ENCODE measurements at places on chromosomes 6 and 20.
A peak's percentile ranks its signal among the peaks of the same experiment; 100 is the strongest.

DNA sequence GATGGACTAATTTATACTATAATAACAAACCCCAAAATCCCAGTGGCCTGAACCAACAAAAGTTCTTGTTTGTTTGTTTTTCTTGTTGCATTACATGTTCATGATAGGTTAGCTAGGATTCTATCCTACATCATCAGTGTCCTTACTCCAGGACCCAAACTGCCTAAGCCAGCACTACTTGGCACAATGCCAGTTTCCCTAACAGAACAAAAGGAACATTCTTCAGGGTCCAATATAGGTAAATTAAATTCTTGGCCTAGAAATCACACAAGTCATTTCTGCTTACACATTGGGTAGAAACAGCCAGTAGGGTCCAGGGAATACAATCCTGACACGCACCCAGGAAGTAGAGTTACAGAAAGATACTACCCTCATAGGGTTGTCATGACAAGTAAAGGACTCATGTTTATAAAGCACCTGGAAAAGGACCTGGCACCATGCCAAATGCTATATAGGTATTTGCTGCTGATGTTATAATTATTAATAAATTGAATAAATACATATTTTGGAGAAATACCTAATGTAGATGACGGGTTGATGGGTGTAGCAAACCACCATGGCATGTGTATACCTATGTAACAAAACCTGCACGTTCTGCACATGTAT is 38.8 kb downstream of the RCAN2 start:
- DNase-seq = no peak

GRCh38 chr6:126280287-126280686 is 59.6 kb upstream of the CENPW start:
- no peak for DNase-seq

DNA sequence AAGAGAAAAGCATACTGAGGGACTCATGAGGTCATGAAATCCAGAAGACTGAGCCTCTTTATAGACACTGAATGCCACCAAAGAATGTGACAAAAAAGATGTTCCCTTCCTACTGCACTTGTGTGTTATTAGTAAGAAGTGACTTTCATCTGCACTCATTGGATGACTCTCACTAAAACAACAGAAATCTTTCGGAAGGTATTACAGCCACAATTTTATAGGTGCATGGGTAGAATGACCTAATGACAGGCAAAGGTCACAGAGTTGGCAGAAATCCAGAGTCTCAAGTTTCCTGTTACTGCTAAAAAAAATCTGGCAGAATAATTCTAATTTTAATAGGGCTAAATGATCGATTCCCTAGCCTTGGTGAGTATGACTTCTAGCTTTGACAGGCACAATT is 13.3 kb downstream of the PKHD1 start:
- no peak for DNase-seq

- peak; percentile 53 for DNase-seq
Measured at GRCh38 chr6:195861-196360, 96.4 kb upstream of the DUSP22 start.

GRCh38 chr6:51743999-51744398 is 343.4 kb downstream of the PKHD1 start:
- DNase-seq = no peak

- DNase-seq = no peak
Measured at GRCh38 chr6:166678426-166678825, 51.4 kb upstream of the RPS6KA2 start.

DNA sequence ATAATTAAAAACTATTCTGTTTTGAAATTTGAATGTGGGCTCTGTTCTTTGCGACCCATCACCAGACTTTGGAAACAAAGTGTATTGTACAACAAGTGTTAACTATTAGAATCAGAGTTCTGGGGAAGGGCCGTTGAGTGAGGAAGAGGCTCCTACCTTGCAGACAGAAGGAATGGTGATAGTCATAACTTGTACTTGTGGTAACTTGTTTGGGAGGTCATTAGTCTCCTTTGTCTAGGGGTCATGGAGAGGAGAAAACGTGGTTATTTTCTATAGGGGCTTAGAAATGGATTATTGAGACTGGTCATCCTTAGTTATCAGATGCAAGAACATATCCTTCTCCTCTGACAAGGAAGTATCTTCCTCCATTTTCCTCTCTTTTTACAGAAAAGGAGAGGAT is 174.8 kb downstream of the BMP2 start:
- no peak for DNase-seq

GRCh38 chr6:69456086-69456485 is 340.7 kb downstream of the LMBRD1 start:
- no peak for DNase-seq

GRCh38 chr6:163814494-163815364 is 400.2 kb downstream of the QKI start:
- no peak for DNase-seq

- DNase-seq = no peak
Measured at GRCh38 chr6:74113901-74114300, 417.9 kb downstream of the CD109 start.

DNA sequence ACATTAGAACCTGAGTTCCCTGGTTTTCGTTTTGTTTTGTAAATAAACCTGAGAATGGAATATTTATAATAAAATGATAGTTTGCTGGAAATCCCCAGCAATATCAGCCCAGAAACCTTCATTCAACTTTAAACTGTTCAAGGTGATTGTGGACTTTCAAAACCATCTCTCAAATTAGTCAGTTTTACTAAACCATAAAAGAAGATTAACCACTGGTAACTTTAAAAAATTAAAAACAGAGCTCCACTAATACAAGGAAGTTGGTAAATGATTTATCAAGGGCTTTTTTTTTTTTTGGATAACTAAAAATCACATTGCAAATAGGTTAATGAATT is 10.0 kb downstream of the MBOAT1 start:
- DNase-seq = no peak

GRCh38 chr6:3312604-3313231 is 54.0 kb downstream of the PSMG4 start:
- DNase-seq = no peak

DNA sequence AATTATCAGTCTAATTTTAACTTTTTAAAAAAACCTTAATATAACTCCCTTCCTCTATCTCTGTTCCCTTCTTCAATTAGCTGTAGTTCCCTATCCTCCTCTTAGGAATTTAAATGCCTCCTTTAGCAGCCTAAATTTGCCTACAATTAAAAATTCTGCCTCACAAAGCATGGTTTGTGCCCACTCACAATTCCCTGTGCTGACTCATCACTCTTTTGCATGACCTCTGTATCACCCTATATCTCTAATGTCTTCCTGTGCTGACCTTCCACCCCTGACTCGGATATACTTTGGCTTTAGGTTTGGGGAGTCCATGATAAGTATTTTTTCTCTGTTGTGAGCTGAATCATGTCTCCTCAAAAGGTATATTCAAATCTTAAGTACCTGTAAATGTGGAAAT is 253.6 kb downstream of the RNF144B start:
- no peak for DNase-seq

- DNase-seq = no peak
Measured at GRCh38 chr6:119453242-119454200, 104.0 kb upstream of the MAN1A1 start.

DNA sequence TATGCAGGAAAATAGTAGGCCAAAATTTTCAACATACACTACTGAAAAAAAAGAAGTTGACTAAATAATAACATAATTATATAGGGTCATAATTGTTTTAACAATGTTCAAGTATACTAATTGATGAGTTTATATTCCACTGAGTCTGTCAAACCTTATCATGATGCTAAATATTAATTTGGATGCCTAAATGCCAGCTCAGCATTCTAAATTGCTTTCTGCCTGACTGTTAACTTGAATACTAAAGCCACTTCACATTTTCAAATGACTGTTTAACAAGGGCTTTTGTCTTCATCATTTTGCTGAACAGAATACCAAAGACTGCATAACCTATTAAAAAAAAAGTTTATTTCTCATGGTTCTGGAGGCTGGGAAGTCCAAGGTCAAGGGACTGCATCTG is 232.8 kb downstream of the DOK5 start:
- no peak for DNase-seq

DNA sequence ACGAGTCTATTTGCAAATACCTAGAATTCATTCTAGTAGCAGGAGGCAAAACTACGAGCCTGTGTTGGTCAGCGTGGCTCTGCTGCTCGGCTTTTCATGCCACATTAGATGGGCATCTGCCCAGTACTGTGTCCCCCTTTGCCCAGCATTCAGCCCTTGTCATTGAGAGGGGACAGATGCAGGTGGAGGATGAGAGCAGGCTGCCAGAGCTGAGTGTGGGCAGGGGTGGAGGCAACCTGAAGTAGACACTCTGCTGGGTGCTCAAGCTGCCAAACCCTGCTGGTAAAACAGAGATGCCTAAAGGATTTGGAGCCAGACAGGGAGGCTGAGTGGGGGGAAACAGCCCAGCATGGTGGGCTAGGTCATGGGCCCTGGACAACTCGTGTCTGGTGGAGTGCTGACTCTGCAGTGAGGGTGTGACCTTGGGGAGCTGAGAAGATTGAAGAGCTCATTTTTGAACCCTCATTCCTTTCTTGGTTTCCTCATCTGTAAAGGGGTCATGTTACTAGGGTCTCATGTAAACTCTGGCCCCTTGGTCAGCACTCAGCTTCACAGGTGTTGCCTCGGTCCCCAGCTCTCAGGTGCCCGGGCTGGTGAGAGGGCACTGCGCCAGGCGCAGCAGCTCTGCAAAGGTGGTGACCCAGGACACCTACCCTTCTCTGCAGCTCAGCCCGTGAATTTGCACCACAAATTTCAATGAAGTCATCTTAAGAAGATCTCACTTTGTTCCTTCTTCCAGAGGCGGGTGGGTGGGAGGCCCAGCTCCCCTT is 64.2 kb upstream of the BHLHE23 start:
- DNase-seq = no peak

DNA sequence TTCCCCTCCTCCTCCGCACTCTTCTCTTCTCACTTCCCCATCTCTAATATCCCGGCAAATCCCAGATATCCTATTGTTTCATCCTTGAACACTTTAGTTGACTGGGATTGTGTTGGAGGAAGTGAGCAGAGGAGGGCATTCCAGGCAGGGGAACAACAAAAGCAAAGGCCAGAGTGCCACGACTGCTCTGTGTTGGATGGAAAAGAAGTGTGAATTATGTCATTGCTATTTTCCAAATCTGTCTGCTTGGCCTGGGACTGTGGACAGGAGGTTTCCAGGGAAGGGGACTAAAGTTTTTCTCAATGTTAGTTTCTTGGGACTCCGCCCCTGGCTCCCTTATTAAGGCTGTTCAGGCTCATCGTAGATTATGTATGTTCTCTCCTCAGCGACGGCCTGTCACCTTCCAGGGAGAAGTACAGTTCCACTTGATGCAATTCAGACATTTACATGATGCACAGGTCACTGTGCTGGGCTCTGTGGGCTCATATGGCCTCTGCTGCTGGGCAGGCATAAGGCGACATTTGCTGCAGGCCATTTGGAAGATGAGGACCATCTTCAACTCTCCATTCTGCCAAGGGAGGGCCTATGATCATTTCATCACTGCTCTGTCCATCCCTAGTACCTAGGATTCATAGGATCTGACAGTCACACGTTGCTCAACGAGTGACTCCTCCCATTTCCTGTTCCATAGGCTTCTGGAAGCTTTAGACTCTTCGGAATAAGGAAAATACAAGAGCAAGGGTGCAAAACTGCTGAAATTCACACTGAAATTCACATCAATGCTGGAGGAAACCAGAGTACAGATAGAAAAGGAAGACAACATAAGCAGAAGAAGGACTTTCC is 99.1 kb upstream of the KCNK16 start:
- no peak for DNase-seq
